Kidney epithelial cell (primary cell): ENCODE measurements at places on chromosomes 1 and 21. TPM values are rescaled to one million over a fixed set of nuclear protein-coding genes. Genes with fewer than 3 reads are reported as not detected.
A peak's percentile ranks its signal among the peaks of the same experiment; 100 is the strongest.

DNA sequence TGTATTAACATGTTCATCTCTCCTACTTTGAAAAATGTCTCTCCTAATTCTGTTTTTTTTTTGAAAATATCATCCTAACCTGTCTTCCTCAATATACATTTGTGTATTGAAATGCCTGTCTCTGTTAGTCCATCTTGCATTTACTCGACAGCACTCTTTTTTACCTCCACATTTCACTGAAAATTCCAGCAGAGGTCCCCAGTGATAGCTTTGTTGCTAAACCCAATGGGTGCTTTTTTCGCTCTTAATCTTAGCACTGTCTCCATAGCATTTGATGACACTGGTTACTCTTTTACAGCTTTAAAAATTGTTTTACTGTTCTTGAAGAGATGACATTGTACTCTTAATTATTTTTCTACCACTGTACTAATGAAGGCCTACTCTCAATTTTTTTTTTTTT, 10.8 kb downstream of the OSBPL9 start:
- no peak for DNase-seq

Gene MPL
- total RNA-seq = not detected in 2 replicates

- no peak for DNase-seq
These were observed 17.0 kb downstream of the S100A7 start for GRCh38 chr1:153443486-153443885.

Gene KLHDC9
- total RNA-seq = 2.9 and 3.1 TPM in 2 replicates

GRCh38 chr1:19675797-19676196, 11.1 kb downstream of the HTR6 start:
- DNase-seq = no peak

DNA sequence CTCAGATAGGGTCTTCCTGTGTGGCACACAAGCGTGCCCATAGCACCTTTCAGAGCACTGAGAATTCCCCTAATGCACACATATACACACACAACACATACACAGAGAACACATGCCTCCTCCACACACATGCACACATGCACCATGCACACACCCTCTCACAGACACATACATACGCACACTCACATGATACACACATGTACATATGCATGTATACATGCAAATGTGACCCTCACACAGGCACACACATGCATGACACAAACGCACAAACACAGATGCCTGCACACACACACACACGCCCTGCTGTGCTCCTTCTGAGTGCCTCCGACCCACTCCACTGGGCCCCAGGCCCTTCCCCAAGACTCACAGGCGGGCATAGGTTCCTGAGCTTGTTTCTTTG, 251.0 kb downstream of the PTPRU start:
- no peak for DNase-seq

DNA sequence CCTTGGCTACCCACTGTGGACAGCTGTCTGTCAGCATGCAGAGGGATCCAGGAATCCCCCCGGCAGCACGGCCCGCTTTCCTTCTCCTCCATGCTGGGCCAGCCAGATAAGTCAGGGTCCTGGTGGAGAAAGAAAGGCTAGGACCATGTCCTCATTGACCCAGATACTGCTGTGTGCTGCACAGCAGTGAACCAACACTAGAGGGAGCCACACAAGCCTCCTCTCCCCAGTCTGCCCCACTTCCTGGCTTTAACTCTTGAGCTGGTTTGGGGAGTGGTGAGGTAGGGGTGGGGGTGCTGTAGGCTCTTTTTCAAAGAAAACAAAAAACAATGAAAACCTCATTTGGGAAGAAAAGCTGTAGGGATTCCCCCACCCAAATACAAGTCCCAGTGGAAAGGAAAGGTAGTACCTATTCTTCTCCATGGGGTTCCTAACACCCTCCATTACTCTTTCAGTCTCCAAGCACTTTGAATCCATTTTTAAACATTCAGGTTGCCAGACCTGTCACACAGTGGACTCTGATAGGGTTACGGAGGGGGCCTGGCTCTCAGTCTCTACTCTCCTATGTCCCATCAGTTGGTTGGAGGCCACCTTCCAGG, 84.9 kb upstream of the CD1D start:
- DNase-seq = no peak

Gene FAM151A
- not detected in 2 replicates for total RNA-seq

DNA sequence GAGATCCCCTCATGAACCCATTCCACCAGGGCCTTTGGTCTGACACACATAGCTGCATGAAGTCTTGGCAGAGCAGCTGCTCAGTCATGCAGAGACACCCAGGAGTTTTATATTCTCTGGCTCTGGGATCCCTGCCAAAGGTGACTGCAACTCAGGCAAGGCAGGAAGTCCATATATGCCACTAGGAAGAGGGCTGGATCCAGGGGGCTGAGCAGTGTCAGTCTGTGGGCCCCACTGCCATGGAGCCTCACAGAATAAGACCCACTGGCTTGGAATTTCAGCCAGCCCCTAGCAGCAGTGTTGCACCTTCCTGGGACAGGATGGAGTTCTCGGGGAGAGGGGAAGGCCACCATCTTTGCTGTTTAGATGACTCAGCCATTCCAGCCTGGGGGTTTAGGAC, 199.7 kb downstream of the TBX15 start:
- DNase-seq = peak; percentile 83

- no peak for DNase-seq
These were observed at the start of gene B3GALT5 for GRCh38 chr21:39612233-39613040. Gene B3GALT5, plus strand, starts transcription at chr21:39612940. Its CDS starts 47,620 bp downstream, at chr21:39660560.

Gene TNFRSF9
- 4.6 and 5.6 TPM in 2 replicates for total RNA-seq

- DNase-seq = peak; percentile 99
These were observed 36.9 kb upstream of the HIVEP3 start for GRCh38 chr1:41955461-41956159.

DNA sequence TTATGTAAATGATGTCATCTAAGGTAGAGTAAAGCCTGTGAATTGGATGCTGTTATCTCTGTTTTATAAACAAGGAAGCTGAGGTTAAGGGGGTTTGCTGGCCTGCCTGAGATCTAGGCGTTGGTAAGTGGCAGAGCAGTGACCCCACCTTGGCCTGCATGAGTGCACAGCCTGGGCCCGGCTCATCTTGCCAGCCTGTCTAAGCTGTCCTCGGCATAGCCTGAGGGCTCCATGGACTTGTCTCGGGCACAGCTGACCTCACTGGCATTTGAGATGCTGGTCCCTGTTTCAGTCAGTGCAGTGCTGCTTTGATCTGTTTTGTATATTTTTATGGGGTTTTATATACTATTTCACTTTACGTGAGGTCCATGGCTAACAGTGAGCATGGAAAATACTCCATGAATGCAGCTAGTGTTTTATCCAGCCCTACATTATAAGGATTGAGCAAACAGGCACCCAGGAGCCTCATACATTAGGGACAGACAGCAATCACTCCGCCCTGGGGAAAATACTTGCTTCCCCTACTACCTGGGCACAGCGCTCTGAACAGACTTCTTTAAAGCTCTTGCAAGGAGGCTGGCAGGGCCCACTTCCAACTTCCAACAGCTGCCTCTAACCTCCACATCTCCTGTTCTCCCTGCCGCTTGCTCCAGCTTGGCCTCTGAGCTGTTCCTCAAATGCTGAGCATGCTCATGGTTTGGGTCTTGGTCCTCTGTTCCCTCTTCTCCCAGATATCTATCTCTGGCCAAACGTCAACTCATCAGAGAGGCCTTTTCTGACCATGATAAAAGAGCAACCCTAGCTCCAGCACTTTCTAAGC, 150.6 kb upstream of the HMGB4 start:
- DNase-seq = no peak

Gene GPR3
- 0.27 and 1.6 TPM in 2 replicates for total RNA-seq

Gene SLC37A1
- total RNA-seq = 29.3 and 34.2 TPM in 2 replicates

Gene PALMD
- total RNA-seq = 0.17 and 0.27 TPM in 2 replicates

- DNase-seq = no peak
These were observed 78.7 kb downstream of the SSBP3 start for GRCh38 chr1:54327386-54328065.

Gene S100A4
- total RNA-seq = 2.7 and 7.1 TPM in 2 replicates

DNA sequence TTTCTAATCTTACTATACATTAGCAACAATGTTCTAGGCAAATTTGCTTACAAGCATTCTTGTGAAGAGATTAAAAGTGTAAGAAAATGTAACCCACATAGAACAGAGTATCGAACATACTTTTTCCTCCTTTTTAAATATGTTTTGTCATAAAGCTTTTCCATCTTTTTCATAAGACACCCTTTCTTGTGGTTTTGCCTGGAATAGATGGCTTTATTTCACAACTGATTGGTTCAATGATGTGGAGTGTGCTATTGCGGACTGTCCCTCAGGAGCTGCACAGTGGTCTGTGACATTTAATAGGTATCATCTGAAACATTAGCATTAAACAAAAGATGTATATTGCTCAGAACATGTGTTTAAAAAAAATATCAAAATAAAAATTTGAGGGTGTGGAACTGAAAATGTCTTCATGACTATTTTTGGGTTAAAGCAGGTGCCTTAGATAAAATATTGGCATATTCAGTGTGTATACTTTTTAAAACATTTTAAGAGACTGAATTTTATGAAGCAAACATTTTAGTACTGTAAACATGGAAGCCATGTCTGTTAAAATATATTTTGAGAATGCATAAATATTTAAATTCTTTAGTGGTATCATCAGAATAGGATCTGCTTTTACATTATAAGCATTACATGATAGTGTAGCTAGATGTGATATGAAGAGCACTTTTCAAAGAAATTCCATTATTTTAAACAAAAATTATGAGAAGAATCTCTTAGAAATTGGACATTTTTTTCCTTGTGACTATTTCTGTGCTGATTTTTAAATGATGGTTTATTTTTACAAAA, 48.3 kb upstream of the C1orf146 start:
- DNase-seq = no peak

Gene MKNK1
- total RNA-seq = 22.6 and 25.3 TPM in 2 replicates

GRCh38 chr1:36322786-36323635, 434 bp downstream of the EVA1B start:
- no peak for DNase-seq
